ENCODE measurements at places on chromosomes 6 and 20.

- no peak for DNase-seq
Observed at GRCh38 chr20:22802296-22802695, 217.9 kb upstream of the FOXA2 start.

DNA sequence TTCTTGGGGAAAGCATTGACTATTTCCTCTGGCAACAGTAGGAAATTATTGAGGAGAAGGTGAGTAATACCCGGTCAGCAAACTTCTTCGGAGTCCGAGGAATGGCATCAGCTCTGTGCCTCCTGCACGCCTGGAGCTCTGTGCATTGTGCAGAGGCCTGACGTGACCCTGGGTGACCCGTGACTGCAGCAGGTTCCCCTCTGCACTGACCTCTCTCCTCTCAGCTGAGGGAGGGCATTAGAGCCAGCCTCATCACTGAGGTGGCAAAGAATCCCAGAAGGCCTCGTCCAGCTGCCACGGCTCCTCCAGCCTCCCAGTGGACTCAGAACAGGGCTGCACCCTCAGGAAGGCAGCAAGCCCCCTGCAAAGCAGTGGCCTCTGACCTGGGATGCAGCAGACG is 502.9 kb downstream of the CD83 start:
- DNase-seq, result no peak

- DNase-seq, result peak; percentile 58
Observed at GRCh38 chr6:163501439-163501838, 86.9 kb downstream of the QKI start.

DNA sequence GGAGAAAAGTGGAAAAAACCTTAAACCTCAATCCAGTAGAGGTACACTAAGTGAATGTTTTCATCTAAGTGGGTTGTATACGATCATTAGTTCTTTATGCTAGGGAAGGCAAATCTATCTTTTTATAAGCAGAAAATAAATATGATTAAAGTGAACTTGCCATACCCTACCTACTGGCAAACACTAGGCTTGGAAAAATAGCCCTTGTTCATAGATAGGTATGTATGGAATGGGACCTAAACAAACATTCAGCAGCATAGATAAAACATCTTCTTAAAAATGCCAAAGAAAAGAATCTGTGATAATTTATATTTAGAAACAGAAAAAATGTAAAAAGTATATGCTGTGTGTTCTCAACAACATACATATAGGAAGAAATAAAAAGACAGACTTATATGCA is 18.8 kb downstream of the REV3L start:
- DNase-seq, result no peak
